ENCODE measurements at places on chromosomes 5 and 9.

DNA sequence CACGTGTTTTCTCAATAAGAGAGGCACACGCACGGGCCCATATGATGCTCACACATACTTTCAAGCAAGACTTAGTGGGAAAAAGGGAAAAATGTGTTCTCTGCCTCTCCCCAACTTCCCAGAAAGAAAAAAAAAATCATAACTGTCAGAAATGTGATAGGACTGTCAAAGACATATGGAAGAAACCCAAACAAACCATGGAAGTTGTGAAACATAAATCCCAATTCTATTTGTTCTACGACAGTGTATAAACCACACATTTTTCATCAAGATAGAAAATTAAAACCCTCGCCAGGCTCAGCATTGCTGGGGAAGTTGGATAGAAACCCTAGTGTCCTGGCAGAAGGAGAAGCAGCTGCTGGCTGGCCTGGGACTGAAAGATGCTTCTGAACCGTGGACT, 211.9 kb downstream of the PAX5 start:
- DNase-seq = peak; percentile 4

DNA sequence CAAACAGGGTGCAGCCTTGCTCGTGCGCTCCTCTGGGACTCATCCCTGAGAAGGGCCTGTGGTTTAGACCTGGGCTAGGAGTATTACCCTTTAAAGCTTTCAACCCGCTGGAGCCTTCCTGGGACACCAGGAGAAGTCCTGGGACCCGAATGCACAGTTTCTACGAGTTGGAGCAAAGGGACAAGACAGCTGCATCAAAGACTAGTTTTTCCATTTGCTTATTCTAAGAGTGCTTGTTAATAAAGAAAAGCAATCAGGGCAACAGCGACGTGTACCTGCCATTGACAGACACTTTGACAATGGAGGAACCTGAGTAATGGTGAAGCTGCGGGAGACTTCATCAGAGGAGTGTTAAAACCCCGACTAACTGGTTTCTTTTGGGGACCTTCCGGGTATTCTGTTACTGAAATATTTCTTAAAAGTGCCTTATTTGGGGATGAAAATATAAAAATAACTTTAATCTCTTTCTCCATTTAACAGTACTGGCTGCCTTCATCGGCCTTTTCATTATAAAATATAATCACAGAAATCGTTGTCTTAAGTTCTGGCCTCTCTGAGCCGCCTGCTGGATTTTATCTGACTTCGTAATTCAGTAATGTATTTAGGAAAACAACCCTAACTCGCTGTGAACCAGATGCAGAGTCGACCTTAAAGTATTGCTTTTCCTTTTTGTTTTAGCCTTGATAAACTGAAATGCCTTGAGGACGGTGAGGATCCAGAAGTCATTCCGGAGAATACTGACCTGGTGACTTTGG, 732 bp downstream of the SNAPC3 start:
- peak; percentile 38 for DNase-seq

- no peak for DNase-seq
Observed at GRCh38 chr5:11890777-11891176, 13.5 kb downstream of the CTNND2 start.

GRCh38 chr5:125049721-125050702, 303.6 kb upstream of the ZNF608 start:
- DNase-seq = no peak

DNA sequence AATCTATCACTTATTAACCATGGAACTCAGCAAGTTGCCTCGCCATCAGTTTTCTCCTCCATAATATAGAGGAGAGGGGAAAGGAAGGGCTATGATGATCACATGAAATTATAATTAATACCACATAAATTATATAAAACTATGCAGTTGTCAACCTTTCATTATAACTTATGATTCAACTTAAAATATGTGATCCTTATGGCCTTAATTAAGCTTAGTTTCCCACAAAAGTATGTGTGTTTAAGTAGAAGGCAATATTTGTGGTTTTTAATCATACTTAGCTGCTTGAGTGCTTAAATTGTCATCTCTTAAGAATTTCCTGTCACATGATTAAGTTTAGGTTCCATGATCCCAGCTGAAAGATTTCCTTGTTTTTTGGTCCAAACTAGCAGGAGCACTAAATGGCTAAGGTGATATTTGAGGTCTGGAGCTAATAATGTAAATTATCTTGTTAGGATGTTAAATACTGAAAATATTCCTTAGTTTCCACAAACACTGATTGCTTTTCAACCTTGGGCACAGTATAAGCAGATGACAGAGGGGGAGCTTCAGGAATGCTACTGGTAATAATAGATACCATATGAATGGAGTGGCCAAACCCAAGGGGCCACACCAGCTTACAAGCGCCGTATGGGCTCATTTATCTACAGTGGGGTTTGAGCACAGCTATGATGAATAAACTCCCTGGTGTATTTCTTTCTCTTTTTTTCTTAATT, 26.4 kb upstream of the F2R start:
- DNase-seq = no peak

GRCh38 chr9:109205526-109205925, 38.5 kb upstream of the FRRS1L start:
- no peak for DNase-seq

DNA sequence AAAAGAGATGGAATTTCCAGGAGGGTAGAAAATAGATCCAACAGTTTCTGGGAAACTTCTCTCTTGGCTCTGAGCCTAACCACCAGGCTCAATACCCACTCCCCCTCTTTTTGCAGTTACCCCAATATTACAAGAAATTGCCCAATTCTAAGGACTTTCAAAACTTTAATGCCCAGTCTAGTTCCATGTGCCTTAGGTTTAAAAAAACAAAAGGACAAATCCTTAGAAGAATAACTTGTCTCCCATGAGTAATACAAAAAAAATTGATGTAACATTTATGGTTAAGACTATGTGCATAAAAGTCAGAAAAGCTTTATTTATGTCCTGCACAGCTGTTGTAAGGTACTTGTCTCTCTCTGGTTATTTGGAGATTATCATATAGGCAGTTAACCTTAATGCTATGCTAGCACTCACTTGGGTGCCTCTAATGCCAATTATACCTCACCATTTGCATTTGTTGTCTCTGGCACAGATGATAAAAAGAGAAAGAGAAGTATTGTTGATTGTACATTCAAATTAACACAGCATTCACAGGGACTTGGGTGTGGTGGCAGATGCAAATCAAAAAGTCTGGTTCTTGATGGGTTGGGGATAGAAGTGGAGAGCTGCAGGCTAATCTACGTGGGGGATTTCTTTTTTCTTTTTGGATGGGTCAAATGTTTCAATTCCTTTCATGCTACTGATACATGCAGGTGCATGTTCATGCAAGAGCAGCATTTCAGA, 159.4 kb downstream of the PIK3R1 start:
- no peak for DNase-seq

GRCh38 chr9:87585123-87585855, 87.6 kb downstream of the DAPK1 start:
- no peak for DNase-seq

DNA sequence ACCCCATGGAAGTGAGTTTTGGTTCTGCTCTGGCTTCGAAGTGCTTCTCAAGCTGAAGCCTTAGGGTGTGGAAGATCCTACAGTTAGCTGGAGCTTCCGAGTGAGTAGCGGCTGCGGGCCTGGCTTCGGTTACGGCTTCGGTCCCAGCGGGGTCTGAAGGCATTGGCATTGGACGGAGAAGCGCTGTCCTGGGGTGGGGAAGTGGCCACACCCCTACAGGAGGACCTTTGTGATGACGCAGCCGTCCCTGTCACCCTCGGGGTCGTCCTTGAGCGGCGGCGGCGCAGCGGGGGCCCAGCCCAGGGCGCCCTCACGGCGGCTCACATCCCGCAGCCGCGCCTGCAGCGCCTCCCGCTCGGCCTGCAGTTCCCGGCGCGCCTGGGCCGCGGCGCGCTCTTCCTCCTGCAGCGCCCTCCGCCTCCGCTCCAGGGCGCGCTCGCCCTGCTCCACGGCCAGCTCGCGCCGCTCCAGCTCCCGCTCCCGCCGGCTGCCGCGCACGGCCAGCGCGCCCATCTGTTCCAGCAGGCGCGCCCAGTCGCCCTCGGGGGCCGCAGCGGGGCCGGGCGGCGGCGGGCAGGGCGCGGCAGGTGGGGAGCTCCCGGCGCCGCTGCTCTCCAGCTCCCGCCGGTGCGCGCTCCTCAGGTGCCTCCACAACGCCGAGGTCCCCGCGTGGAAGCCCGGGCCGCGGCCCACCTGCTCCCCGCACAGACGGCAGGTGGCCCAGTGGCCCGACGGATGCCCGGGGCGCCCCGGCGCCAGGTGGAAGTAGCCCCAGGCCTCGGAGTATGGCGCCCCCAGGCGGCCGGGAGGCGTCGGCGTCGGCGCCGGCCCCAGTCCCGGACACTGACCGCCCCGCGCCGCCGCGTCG, 9.9 kb downstream of the ZBED3 start:
- peak; percentile 81 for DNase-seq

DNA sequence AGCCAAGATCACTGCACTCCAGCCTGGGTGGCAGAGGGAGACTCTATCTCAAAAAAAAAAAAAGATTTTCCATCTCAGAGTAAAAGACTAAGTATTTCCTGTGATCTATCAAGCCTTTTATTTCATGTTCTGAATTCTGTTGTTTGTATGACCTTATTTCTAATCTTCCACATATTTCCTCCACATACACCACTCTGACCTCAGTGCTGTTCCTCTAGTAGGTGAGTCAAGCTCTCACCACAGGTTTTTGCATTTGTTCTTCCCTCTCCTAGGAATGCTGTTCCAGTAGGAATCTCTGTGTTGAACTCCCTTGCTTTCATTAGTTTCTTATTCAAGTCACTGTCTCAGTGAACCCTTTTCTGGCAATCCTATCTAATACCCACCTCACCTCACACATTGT, 68.1 kb downstream of the INVS start:
- no peak for DNase-seq

DNA sequence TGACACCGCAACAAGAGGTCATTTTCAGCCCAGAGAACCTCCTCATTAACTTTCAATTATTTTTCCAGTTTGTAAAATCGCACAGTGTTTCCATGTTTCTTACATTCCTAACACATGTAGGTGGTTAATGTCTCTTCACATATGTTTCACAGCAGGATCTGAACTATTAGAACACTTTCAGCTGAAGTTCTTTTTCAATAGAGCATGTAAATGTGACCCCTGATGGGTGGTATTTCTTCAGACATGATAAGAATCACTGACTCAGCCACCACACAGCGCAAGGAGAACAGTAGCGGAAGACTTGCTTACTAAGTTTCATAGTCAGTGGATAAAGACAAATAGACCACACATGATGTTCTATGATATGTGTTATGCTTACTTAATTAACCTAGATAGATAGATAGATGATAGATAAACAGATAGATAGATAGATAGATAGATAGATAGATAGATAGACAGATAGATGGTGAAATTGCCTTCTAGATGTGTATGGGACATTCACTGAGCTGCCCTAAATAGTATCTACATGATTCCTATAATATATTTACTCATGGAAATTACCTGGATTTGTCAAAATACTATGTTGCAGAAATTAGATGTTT, 1992.1 kb upstream of the NUDT12 start:
- no peak for DNase-seq

GRCh38 chr5:149820536-149821510, 90.7 kb downstream of the PPARGC1B start:
- DNase-seq = no peak

- DNase-seq = no peak
Observed at GRCh38 chr5:100889896-100890295, 13.2 kb downstream of the ST8SIA4 start.

DNA sequence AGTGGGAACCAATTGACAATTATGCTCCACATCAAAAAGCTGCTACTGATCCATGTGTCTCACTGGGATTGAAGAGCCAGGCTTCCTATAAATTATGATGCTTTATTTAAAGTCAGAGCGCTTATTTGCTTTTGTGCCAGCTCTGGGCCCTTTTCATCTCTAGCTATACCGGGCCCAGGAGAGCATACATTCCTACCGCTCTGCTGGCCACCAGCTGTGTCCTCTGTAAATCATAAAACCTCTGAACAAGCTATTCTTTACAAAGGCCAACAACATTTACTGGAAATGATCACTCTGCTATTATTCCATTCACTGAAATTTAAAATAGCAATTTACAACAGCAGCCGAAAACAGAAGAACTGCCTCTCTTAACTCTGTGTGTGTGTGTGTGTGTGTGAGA, 86.6 kb downstream of the ZNF608 start:
- DNase-seq = peak; percentile 50

- no peak for DNase-seq
Observed at GRCh38 chr9:127905004-127905728, 5.8 kb upstream of the ST6GALNAC6 start.

DNA sequence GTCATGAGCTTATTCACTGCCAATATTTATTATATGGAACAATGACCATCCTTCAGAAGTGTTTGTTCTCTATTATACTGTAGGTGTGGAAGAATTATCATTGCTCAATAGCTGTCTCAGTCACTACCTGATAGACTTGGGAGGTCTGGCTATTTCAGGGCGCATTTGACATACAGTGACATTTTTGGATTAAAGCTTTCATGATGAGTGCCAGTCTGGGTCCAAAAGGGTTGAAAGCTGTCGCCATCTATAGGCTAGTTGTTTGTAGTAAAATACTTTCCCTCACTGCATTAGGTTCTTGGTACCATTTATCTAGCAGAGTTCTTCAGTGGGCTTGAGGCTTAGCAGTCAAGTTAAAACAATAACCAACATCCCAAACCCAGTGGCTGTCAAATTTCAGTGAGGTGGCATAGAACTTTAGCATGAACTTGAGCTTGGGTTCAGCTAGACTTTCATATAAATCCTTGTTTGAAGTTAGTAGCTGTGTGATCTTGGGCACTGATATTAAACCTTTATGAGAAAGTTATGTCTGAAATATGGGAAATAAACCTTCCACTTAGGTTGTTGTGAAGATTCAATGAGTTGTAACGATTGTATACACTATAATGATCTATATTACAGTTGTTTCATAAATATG, 110.5 kb upstream of the CDKN2B start:
- DNase-seq = peak; percentile 3

- no peak for DNase-seq
Observed at GRCh38 chr9:7148243-7148765, 390.5 kb downstream of the KDM4C start.

GRCh38 chr9:128712451-128713410, 10.4 kb downstream of the PKN3 start:
- no peak for DNase-seq

Data from tongue (tissue), 3 donors.